Omental fat pad (tissue), 4 donors: ENCODE measurements at places on chromosomes 16 and 17.

DNA sequence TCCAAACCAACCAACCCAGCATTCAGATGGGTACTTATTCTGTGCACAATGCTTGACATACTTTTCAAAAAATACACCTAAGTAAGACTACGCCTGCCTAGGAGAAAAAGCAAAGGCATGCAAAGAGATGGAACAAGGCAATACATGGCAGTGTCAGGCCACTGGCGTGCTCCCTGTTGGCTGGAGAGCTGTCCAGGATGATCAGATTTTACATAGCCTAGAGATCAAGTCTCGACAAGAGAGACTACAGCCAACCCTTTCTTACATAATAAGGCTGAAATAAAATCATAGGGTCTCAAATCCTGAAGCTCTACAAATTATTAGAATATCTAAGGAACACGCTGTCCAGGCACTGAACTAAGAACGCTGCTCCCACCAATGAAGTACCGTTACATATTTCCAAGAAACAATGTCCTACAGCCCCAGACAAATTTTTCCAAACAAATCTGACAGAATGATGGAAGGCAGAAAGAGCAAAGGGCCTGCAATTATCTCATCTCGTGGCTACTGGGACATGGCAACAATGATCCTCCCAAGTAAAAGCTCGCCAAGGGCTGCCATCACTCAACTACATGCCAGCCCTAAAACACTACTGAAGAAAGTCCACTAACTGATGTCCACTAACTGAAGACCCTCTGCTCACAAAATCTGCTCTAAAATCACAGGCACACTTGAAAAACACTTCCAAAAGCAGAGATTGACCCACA lies 5.1 kb downstream of the RPS15A start:
- DNase-seq, result no peak

DNA sequence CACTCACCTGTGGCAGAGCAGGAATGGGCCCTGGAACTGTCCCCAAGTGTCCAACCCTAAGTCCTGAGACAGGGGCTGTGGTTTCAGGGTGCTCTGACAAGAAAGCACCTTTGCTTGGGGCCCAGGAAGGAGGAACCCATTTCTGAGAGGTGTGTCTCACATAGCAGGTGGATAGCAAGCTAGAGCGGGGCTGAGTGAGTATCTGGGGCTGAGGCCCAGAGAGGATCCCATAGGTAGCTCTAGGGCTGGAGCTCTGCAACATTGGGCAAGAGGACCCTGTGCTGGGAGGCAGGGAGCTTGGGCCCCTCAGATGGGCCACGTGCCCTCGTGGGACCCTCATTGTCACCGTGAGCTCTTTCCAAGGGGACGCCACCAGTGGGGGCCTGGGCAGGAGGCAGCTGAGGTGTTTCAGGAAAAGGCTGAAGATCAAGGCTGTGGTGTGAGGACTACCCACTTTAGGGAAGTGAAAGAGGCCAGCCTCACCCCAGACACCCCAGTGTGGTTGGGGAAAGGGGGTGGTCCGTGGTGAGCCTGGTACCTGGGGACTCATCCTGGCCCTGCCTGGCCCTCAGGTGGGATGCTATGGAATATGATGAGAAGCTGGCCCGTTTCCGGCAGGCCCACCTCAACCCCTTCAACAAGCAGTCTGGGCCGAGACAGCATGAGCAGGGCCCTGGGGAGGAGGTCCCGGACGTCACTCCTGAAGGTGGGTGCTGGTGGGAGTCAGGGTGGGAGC lies 5.3 kb downstream of the DEF8 start:
- no peak for DNase-seq

DNA sequence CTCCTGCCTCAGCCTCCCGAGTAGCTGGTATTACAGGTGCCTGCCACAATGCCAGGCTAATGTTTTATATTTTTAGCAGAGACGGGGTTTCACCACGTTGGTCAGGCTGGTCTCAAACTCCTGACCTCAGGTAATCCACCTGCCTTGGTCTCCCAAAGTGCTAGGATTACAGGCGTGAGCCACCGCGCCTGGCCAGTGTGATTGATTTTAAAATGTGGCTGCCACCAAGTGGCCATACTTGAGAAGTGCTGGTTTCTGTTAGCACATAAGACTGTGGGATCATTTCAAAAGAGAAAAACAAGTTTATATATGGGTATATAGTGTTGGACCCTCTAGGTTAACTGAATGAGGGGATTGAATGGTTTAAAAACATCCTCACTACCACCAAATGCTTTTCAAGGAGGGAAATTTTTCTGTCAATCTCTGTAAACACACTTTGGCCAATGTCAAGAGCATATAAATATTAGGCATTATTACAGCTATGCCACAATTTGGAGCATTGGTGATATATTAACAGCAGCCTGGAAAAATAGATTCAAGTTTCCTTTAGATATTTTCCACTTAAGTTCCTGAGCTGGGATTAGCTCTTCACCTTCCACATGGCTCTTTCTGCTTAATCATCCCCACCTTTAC lies 13.5 kb upstream of the DHRS13 start:
- no peak for DNase-seq

- DNase-seq, result no peak
Measured at GRCh38 chr16:31243734-31244670, 15.8 kb upstream of the ITGAM start.

DNA sequence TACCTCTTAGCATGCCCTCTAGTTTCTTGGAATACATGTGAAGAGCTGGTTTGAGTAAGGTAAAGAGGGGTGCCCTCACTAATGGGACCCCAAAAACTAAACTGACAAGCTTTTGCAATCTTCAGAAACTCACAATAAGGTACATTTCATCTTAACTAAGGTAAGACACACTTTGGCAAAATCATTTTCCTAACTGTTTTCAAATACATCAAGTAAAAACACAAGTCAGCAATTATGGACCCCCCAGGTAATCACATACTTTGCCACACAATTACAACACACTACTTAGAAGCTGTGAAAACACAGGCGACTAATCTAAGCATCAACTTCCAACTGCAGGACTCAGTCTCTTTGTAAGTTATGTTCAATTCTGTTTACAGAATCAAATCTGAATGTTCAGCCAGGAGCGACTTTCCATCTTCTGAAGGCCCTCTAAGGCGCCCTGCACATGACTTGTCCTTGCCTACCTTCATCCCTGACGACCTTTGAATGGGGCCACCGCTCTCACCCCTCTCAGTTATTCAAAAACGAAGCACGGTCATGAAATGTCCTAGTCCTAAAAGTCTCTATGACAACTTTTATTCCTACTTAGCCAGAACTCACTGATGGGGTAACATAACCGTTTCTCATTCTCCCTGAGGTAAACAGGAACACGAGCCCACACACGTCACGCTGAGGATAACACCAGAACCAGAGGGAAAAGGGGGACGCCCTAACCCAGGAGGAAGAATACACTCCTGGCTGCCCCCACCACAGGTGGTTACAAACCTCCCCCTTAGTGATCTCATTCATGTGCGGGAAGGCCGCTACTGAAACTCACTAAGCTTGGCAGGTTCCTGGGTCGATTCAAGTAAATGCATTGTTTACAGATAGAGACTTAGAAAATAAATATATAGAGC lies 5.5 kb downstream of the CREBBP start:
- no peak for DNase-seq

- no peak for DNase-seq
Measured at GRCh38 chr17:21467739-21468490, 91.8 kb downstream of the KCNJ12 start.

DNA sequence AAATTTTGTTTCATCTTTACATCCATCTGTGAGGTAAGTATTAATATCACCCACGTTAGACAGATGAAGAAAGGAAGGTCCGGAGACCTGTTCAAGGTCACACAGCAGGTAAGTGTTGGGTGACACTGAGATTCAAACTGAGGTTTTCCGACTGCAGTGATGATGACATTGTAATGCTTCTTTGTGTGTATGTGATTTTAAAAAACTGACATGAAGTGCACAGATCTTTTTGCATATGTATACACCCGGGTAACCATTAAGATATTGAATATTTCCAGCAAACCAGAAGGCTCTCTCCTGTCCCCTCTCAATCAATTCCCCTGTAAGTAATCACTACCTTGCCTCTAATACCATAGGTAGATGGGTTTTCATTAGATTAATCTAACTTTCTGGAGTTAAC lies 1.5 kb upstream of the TANC2 start:
- no peak for DNase-seq

DNA sequence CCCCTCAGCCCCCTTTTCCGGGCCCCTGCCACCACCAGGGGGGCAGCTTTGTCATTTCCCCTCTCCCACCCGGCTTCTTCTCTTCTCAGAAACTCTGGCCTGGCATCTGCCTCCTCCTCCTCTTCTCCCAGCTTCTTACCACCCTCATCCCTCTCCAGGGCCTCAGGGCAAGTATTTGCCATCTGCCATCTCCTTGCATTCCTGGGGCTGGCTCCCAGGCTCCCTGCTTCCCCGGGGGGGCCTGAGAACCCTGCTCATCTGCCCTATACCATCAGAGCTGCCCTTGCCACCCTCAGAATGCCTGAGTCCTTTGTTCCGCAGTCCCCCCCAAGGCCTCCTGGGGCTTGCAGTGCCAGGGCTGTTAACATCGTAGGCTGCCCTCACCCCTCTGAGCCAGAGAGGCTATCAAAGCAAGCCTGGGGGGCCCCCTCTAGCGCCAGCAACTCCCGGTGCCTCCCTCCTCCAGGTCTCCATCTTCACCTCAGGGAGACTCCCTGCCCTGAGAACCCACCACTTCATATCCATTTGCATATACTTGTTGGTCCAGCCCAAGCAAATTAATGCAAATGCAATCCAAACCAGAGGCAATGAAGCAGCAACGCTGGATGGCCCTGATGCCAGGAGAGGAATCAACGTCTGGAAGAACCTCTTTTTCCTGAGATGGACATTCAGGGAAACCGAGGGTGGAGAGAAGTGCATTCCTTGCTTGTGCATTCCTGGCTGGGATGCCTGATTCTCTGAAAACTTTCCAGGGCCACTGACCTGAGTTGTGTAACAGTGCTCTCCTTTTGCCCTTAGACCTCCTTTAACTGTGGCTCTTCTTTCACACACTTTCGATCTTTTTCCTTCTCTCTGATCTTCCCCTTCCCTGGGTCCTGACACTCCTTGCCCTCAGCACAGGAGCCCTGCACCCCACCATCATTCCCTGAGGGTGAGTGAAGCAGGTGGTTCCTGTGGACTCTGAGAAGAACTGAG lies 20.7 kb upstream of the SP2 start:
- DNase-seq, result no peak

- no peak for DNase-seq
Measured at GRCh38 chr16:89944773-89945172, 3.8 kb upstream of the DEF8 start.
